ENCODE measurements at places on chromosomes 2 and 18.

DNA sequence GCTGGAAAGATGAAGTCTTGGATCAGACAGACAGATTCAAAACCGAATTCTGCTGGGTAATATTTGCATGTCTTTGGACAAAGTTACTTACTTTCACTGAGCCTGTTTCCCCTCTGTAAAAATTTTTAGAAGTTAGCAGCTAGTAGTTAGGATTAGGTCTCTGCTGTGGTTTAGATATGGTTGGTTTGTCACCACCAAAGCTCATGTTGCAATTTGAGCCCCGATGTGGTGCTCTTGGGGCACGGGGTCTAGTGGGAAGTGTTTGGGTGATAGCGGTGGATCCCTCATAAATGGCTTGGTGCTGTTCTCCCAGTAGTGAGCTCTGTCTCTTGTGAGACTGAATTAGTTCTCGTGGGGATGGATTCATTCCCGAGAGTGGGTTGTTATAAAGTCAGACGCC lies 38.9 kb upstream of the PNO1 start:
- no peak for DNase-seq

- no peak for DNase-seq
Measured at GRCh38 chr2:159410276-159410675, 123.8 kb upstream of the WDSUB1 start.

DNA sequence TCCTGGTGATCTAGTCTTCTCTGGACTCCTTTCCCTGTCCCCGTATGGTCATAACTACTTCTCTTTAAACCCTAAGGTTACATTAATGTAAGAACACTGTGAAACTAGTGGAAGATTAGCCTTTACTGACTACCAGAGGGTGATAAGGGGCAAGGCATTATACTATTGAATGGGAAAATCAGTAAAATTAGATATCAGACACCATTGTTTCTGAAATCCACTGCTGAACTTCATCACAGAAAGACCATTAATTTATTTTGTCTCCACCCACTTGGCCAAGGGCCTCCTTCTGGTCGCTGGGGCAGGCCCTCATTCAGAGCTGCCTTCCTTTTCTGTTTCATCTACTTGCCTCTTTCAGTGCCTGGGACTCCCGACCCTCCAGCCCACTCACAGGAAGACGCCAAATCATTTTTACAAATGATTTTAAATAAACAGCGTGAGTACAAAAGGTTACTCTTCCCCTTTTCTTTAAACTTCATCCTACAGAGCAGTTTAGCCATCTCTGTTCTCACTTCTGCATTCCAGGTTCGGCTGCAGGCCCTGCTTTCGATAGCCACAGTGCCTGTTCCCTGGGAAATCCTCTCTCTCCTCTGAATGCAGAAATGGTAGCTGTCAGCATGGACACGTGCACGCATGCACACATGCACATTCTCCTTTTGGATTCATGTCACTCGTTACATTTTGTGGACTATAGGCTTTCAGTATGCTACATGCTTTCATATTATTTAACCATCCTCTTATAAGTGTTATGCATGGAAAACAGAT lies 70.3 kb upstream of the DOCK10 start:
- no peak for DNase-seq

- DNase-seq: no peak
Measured at GRCh38 chr2:238691596-238692491, 156.0 kb upstream of the TWIST2 start.

- DNase-seq: no peak
Measured at GRCh38 chr2:170360546-170361089, 182.7 kb downstream of the MYO3B start.

- no peak for DNase-seq
Measured at GRCh38 chr18:58466636-58467205, 162.2 kb downstream of the ALPK2 start.

GRCh38 chr2:180405520-180405919 lies 398.4 kb upstream of the CWC22 start:
- DNase-seq: no peak

DNA sequence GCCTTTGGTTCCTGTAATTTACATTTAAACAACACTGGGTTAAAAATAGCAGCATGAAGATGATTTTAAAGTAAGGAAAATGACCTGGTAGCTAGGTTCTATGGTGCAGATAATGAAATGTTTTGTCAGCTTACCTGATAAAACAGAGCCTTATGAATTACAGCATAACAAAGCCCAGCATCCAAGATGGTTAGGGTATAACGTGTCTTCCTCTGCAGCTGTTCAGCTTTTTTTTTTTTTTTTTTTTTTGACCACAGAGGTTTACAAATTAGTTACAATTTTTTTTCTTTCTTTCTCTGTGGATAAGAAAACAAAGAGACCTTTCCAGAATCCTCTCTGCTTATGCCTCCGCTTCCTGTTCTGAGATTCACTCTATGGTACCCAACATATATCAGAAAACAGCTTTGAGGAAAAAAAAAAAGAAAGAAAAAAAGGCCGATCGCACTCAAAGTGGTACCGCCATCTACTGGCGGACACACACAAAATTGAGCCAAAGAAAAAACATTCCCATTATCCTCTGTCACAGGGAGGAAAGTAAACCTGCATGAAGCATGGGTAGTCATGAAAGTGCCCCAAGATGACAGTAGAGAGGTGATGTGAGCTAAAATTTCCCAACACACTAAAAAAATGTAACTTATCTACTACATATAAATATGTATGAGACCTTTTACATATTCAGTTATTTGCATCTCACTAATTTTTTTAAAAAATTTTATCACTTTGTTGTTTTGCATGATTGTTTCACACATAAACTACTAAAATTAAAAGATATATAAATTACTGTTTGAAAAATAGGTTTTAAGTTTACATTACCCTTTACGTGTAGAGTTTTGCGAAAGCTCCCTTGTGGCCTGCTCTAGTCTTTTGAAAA lies at the start of gene SCN3A:
Gene SCN3A (minus strand): TSS at position 362 of the 871 bp plus-strand sequence. CDS start 27,656 bp downstream, outside the sequence.
- no peak for DNase-seq

Measured in stimulated activated CD4-positive, alpha-beta T cell treated with anti-CD3 and anti-CD28 coated beads, Interleukin-4, amount 100 ng/mL, for 4 hours (primary cell).